ENCODE measurements at places on chromosomes 13 and 19.

DNA sequence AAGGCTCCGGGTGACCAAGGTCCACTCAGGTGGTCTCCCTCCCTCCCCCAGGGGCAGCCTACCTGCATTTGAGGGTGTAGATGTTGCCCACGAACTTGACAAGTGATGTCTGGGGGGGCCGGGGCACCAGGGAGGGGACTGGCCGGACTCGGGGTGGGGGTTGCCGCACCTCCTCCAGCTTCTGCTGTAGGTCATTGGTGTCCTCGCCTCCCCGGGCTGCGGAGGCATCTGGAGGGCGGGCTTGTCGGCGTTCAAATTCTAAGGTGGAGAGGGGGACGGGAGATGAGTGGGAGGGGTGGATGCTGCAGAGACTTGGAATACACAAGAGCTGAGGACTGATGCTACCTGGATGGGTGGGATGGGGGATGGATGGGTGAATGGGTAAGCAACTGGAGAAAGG is 5.3 kb upstream of the AKAP8L start:
- DNase-seq, result no peak
- H3K36me3 ChIP-seq, result peaks cover 8% of the 10 kb centered on the region
- no peak overlapping the region for H3K4me3 ChIP-seq
- no peaks in the 10 kb centered on the region for H3K27me3 ChIP-seq
- no peak overlapping the region for H3K27ac ChIP-seq

DNA sequence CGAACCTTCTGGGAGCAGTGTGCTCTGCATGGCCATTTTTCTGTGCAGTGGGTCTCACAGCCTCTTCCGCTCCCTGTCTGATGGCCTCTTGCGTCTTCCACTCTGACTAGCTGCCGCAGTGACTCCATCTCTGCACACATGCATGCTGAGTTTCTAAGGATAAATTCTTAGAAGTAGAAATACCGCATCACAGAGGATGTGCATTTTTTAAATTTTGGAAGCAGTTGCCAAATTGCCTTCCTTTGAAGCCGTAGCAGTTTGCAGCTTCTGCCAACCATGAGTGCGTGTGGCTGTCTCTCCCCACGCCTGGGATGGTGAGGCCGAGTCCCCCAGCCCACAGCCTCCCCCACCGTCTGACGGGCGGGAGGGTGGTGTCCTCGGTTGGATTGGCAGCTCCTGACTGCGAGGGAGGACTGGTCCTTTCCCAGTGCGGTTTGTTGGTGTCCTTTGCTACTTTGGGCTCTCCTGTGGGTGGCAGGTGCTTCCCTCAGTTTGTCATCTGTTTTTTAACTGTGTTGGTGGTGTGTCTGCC is 9.8 kb downstream of the FZR1 start:
- H3K27me3 ChIP-seq, result no peaks in the 10 kb centered on the region
- 0 out of 2 replicates have a peak, but pooled peaks cover under 1% of the 10 kb centered on the region for H3K36me3 ChIP-seq
- no peak overlapping the region for H3K27ac ChIP-seq

GRCh38 chr19:41265395-41266153 is 1.4 kb downstream of the HNRNPUL1 start:
- peak; percentile 10 for DNase-seq
- H3K4me3 ChIP-seq, result peak overlapping the region; percentile 93
- H3K27me3 ChIP-seq, result peaks cover 14% of the 10 kb centered on the region
- H3K36me3 ChIP-seq, result peaks cover 8% of the 10 kb centered on the region
- H3K27ac ChIP-seq, result peak overlapping the region; percentile 97

DNA sequence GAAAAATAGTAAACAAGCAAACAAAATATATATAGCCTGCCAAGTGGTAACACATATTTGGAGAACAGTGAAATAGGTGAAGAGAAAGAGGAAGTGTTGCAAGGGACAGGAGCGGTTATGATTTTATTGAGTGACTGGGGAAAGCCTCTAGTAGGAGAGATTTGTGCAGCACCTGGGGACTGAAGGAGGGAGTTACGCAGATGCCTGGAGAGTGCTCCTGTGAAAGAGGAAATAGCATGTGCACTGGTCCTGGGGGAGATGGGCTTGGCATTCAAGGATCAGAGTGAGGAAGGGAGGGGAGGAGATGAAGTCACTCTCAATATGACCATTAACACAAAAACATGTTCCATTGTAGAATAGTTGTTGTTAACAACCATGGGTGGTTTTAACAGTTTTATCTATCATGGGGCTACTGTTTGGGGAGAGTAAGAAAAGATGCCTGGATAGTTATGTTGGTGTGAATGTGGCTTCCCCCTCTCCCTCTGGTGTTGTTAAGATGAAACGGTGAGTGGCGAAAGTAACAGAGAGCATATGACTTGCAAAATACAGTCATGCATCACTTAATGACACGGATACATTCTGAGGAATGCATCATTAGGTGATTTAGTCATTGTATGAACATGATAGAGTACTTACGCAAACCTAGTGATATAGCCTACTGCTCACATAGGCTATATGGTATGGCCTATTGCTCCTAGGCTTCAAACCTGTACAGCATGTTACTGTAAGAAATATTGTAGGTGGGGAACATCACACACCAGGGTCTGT is 251.7 kb upstream of the ARGLU1 start:
- H3K27ac ChIP-seq, result no peak overlapping the region
- H3K36me3 ChIP-seq, result no peaks in the 10 kb centered on the region
- H3K4me1 ChIP-seq, result no peaks in the 10 kb centered on the region

GRCh38 chr13:30679483-30680330 is 55.6 kb upstream of the ALOX5AP start:
- H3K27me3 ChIP-seq, result no peaks in the 10 kb centered on the region
- H3K4me3 ChIP-seq, result no peak overlapping the region
- DNase-seq, result peak; percentile 35
- no peaks in the 10 kb centered on the region for H3K36me3 ChIP-seq

GRCh38 chr13:20998649-20999415 is 62.6 kb downstream of the LATS2 start:
- H3K27me3 ChIP-seq, result no peaks in the 10 kb centered on the region
- no peaks in the 10 kb centered on the region for H3K4me1 ChIP-seq
- no peak overlapping the region for H3K4me3 ChIP-seq
- DNase-seq, result no peak
- H3K36me3 ChIP-seq, result no peaks in the 10 kb centered on the region
- H3K27ac ChIP-seq, result no peak overlapping the region

- H3K36me3 ChIP-seq, result no peaks in the 10 kb centered on the region
- no peaks in the 10 kb centered on the region for H3K27me3 ChIP-seq
- H3K4me1 ChIP-seq, result no peaks in the 10 kb centered on the region
- H3K27ac ChIP-seq, result no peak overlapping the region
- no peak for DNase-seq
Measured at GRCh38 chr19:42474743-42475142, 32.0 kb upstream of the CXCL17 start.

All from MM.1S (cell line).